ENCODE measurements at places on chromosomes 2 and 18.
A peak's percentile ranks its signal among the peaks of the same experiment; 100 is the strongest.

DNA sequence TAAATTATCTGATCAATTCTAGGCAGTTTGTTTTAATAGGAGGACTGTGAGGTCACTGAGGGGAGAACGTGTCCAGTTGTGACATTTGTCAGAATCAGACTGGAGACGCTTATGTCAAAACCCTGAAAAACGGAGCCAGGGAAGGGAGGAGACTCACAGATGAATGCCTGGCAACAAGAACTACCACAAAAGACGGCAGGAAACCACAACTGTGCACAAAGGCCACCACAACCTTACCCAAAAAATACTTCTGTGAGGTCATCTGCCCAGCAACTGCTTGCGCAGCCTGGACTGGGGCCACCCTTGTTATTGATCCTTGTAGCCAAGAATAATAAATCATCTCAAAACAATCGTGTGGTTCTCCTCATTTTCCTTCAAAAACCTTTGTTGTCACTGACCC is 173.0 kb upstream of the ALKAL2 start:
- H3K36me3 ChIP-seq = no peaks in the 10 kb centered on the region
- DNase-seq = peak; percentile 77
- H3K27me3 ChIP-seq = no peaks in the 10 kb centered on the region
- H3K4me3 ChIP-seq = no peak overlapping the region
- no peak overlapping the region for H3K27ac ChIP-seq

- no peak for DNase-seq
- no peaks in the 10 kb centered on the region for H3K36me3 ChIP-seq
- no peak overlapping the region for H3K27ac ChIP-seq
- no peaks in the 10 kb centered on the region for H3K27me3 ChIP-seq
- no peak overlapping the region for H3K4me3 ChIP-seq
- no peaks in the 10 kb centered on the region for H3K4me1 ChIP-seq
Observed at GRCh38 chr18:52227536-52227935, 112.5 kb upstream of the DCC start.

GRCh38 chr2:176128982-176129796 is at the start of gene HOXD8:
Gene HOXD8 (plus strand): TSS chr2:176129705. CDS start chr2:176130367, 662 bp downstream.
- no peak within 1 kb of the TSS for H3K27ac ChIP-seq
- DNase-seq = no peak
- H3K4me1 ChIP-seq = peaks cover 6% of the 10 kb centered on the region
- H3K36me3 ChIP-seq = no peaks in the 10 kb centered on the region

GRCh38 chr2:120675460-120676130 is 60.1 kb upstream of the GLI2 start:
- DNase-seq = no peak
- H3K36me3 ChIP-seq = no peaks in the 10 kb centered on the region
- H3K4me1 ChIP-seq = peaks cover 4% of the 10 kb centered on the region
- no peaks in the 10 kb centered on the region for H3K27me3 ChIP-seq
- H3K4me3 ChIP-seq = no peak overlapping the region
